ENCODE measurements at places on chromosomes 13 and 19. TPM values are rescaled to one million over a fixed set of nuclear protein-coding genes. Genes with fewer than 3 reads are reported as not detected.

- no peaks in the 10 kb centered on the region for H3K4me1 ChIP-seq
- no peaks in the 10 kb centered on the region for H3K36me3 ChIP-seq
- H3K27ac ChIP-seq = no peak overlapping the region
- DNase-seq = no peak
- H3K4me3 ChIP-seq = no peak overlapping the region
Measured at GRCh38 chr13:112143753-112144615, 77.0 kb downstream of the SOX1 start.

GRCh38 chr13:19573120-19573716 is 11.9 kb upstream of the TPTE2 start:
- no peaks in the 10 kb centered on the region for H3K27me3 ChIP-seq
- no peak for DNase-seq
- no peak overlapping the region for H3K4me3 ChIP-seq
- peaks cover 8% of the 10 kb centered on the region for H3K4me1 ChIP-seq

DNA sequence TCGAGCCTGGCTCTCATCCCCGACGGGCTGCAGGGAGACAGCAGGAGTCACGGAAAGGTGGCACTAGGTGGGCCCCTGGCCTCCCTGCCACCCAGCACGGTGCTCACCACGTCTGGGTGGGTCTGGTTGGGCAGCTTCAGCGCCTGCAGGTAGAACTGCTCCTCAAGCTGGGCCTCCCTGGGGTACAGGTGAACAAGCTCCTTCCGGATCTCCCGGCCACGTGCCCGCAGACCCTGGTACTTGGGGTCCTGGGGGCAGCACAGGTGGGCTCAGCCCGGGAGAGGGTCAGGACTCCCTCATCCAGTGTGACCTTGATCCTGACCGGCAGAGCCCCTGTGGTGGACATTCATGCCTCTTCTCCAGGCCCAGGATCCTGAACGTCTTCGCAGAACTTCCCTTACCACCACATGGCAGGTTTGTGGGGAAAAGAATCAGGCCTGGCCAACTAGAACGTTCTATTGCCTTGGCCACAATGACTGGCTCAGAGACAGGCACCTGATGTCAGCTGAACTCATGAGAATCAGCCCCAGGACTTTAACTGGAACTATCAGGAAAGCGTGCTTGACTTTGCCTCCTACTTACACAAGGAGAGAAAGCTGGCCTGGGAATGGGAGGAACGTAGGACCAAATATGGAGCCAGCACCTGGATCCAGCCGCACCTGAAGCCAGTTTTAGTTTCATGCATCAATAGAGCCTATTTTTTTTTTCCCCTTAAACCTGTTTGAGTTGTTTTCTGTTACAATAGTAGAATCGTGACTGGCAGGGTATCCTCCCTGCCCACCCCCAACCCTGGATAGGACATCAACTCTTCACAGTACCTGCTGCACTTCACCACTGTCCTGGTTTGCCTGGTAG is 8.9 kb downstream of the SARS2 start:
- DNase-seq = no peak
- H3K27ac ChIP-seq = no peak overlapping the region
- peaks cover 37% of the 10 kb centered on the region for H3K36me3 ChIP-seq
- H3K27me3 ChIP-seq = no peaks in the 10 kb centered on the region
- H3K4me3 ChIP-seq = no peak overlapping the region

DNA sequence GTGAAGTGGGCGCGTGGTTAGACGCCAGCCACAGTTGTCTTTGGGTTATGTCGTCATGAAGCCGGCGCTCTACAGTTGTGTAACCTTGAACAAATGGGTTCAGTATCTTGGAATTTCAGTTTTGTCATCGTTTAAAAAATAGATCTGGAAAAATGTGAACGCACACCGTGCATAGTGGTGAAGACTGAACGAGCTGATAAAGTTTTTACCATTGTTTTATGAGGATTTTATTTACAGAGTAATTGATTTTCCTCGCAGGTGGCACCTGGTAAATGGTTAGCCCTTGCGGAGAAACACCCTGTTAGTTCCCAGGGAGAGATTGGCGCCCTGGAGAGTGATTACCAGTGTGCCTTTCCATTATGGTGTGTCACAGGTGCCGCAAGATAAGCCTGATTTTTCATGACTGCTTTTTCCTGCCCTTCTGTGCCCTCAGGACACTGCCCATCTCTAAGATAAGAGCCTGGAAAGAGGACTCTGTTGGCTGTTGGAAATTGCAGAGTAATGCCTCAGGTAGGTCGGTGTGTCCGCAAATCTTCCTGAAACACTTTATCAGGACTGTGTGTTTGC is 577 bp downstream of the ZNF181 start:
- H3K27ac ChIP-seq = peak overlapping the region; percentile 98
- H3K27me3 ChIP-seq = no peaks in the 10 kb centered on the region
- peaks cover 34% of the 10 kb centered on the region for H3K4me1 ChIP-seq

DNA sequence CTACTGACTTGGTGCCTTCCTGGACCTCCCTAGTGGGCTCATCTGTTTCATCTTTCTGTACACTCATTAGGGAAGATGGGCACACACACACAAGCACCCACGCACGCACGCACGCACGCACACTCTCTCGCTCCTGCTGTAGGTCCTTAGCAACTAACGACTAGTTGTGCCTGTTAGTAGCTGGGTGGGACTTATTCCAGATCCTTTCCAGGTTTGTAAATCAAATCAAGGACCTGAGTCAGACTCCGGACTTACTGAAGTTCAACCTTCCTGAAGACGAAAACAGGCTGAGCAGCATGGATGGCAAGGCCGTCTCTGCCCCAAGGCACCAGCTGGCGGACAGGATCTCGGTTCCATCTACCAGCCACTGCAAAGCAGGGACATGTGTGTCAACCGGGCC is 76.2 kb downstream of the SLC15A1 start:
- H3K36me3 ChIP-seq = no peaks in the 10 kb centered on the region
- no peaks in the 10 kb centered on the region for H3K27me3 ChIP-seq
- DNase-seq = no peak

- DNase-seq = peak; percentile 53
- no peak overlapping the region for H3K4me3 ChIP-seq
- H3K36me3 ChIP-seq = no peaks in the 10 kb centered on the region
- H3K27me3 ChIP-seq = no peaks in the 10 kb centered on the region
- no peak overlapping the region for H3K27ac ChIP-seq
Measured at GRCh38 chr13:49869519-49869918, 66.6 kb downstream of the SPRYD7 start.

GRCh38 chr19:6216996-6217751 is 62.6 kb downstream of the MLLT1 start:
- H3K4me3 ChIP-seq = no peak overlapping the region
- DNase-seq = no peak
- no peak overlapping the region for H3K27ac ChIP-seq
- H3K27me3 ChIP-seq = no peaks in the 10 kb centered on the region
- no peaks in the 10 kb centered on the region for H3K4me1 ChIP-seq

- no peaks in the 10 kb centered on the region for H3K36me3 ChIP-seq
- H3K27me3 ChIP-seq = peaks cover 26% of the 10 kb centered on the region
- H3K27ac ChIP-seq = no peak overlapping the region
- no peak for DNase-seq
- H3K4me3 ChIP-seq = no peak overlapping the region
Measured at GRCh38 chr13:113734826-113735125, 24.2 kb upstream of the TMEM255B start.

The CGB2 gene
- total RNA-seq = not detected

The ZSWIM9 gene
- 1.1 TPM for total RNA-seq
